ENCODE measurements at places on chromosomes 2 and 18.

DNA sequence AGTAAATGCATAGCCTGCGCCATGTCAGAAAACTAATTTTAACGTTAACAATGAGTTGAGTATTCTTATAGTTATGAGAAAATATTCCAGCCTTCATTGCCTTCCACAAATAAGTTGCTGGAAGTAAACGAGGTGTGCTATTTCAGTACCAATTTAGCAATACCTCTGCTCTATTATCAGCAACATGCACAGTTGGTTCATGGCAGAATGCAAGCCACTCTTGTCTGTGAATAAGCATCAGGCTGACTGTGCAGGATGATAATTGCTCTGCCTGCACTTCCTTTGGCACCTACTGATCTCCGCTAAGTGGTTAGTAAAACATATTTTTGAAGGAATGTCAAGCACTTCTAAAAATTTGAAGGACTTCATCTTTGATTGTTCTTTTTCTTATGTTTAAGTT is 261.9 kb upstream of the SIX3 start:
- peak; percentile 42 for DNase-seq

DNA sequence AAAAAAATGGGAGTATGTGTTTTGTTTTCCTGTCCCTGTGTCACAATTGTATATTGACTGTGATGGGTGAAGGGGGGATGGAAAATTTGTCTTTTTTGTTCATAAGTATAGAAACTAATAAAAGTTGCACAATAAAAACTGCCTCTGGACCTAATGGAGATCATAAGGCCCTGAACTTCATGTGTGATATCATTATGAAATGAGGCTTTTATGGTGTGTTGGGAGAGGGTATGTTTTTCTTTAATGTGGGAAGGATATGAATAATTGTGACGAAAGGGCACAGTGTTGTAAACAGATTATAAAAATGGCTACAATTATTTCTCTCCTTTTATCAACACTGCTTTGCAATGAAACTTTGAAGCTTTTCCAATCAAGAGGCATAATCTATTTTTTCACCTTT is 1889.3 kb upstream of the CELF4 start:
- no peak for DNase-seq

- no peak for DNase-seq
Observed at GRCh38 chr18:45335282-45336043, 279.8 kb upstream of the SLC14A2 start.

GRCh38 chr2:234130777-234131181 is 80.3 kb downstream of the SPP2 start:
- DNase-seq, result no peak

GRCh38 chr2:43839776-43840564 is 1.2 kb downstream of the ABCG8 start:
- DNase-seq, result no peak

- no peak for DNase-seq
Observed at GRCh38 chr18:25350489-25351251, 1.3 kb downstream of the ZNF521 start.

- no peak for DNase-seq
Observed at GRCh38 chr2:194826241-194826640, 830.8 kb upstream of the SLC39A10 start.

DNA sequence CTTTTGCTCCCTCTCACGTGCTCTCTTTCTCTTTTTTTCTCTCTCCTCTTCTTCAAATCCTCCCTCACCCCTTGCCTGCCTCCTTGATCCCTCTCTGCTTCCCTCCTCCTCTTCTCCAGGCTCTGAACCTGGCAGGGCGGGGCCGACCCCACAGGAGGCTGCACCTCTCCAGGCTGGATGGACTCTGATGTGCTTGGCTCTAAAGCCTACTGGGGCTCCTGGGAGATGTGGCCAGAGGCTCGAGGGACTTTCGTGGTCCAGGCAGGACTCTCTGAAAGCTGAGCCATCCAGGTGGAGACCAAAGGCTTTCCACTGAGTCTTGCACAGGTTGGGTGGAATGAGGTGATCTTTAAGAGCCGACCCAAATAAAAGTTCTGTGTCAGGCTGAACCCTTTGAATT is 25.4 kb downstream of the DYSF start:
- no peak for DNase-seq

GRCh38 chr2:120926463-120927264 is 191.0 kb downstream of the GLI2 start:
- DNase-seq, result no peak

DNA sequence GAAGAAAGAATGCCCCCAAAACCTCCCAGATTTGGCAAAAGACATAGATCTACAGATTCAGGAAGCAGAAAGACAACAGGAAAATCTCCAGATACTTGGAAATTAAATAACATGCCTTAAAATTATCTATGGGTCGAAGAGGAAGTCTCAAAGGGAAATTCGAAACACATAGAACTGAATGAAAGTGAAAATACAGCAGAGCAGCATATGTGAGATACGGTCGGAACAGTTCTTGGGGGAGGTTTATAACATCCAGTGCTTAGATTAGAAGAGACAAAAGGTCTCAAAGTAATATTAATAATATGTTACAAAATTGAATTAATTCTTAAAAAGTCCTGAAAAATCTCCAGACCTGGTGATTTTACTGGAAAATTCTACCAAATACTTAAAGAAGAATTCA is 14.3 kb downstream of the KCNG2 start:
- DNase-seq, result no peak

Measured in NCI-H524 treated with DMSO at 0.1 percent for 48 hours (cell line).